ENCODE measurements at places on chromosomes 3 and 15.

- DNase-seq: no peak
Measured at GRCh38 chr3:58004973-58005372, 3.2 kb upstream of the FLNB start.

GRCh38 chr3:184239708-184240107 is 9.1 kb downstream of the ALG3 start:
- no peak for DNase-seq

GRCh38 chr3:196694941-196695848 is 16.9 kb downstream of the CEP19 start:
- no peak for DNase-seq

GRCh38 chr15:26449291-26449690 is 323.6 kb downstream of the GABRB3 start:
- no peak for DNase-seq

- no peak for DNase-seq
Measured at GRCh38 chr3:168476360-168476980, 380.7 kb upstream of the GOLIM4 start.

- DNase-seq: no peak
Measured at GRCh38 chr15:59779110-59779509, 90.0 kb upstream of the BNIP2 start.
